Tibial nerve (tissue), 4 donors: ENCODE measurements at places on chromosomes 2 and 18.

DNA sequence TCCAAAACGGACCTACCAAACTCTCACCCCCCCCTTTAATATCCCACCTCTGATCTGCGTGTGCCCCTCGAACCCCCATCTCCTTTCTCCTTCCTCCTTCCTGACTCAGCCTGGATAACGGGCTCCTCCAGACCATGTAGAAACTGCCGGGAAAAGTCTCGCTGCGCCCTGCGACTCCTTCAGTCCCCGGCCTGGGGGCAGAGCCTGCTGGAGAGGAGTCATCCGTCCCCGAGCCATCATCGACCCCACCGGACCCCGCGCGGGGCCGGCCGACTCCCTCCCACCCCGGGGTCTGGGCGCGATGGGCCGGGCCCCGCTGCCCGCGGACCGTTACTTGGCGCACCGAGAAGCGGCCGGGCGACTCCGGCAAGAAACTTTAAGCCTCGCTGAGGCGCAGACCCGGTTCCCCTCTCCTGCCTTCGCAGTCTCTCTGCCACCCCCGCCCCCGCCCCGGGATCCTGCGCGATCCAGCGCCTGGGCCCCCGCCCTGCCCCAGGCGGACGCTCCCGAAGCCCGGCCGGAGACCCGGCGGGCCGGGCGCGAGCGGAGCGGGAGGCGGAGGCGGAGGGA is 3.4 kb downstream of the ZEB2 start:
- H3K4me1 ChIP-seq = peaks cover 9% of the 10 kb centered on the region
- no peaks in the 10 kb centered on the region for H3K27me3 ChIP-seq
- no peak for DNase-seq
- no peaks in the 10 kb centered on the region for H3K36me3 ChIP-seq

DNA sequence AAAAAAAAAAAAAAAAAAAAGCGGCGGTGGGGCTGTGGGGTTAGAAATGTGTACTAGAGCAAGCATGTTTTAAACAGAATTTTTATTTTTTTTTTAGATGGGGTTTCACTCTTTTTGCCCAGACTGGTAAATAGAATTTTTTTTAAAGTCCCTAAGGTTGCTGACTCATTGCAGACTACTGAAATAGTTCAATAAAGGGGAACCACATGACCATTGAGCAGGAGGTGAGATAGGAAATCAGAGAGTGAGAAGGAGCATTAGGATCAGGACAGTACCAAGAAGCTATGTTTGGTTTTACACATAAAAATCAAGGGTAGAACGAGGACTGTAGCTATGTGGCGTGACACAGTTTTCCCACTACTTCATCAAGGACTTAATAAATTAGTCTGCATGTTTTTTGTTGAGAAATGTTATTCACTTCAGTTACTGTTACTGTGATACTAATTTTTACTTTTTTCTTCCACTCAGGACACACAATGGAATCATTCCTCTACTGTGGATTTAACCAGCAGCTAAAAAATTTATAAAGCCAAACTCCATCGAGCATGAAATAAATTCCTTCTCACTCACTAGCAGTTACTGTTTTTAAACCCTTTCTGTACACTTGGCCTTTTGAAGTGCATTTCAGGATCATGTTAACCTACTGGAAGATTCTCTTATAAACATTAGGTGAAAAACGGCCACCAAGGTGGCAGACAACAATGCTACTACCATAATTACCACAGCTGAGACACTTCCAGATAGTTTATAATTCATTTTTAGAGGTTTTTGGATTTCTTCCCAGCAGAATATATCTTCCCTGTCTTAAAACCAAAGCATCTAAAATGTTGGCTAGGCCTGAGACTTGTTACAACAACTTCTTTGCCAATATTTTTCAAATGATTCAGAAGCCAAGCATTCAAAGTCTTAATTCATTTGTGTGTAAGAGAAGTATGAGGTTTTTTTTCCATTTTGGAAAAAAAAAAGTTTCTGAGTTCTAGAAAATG is 33.2 kb downstream of the LAMA1 start:
- H3K36me3 ChIP-seq = no peaks in the 10 kb centered on the region
- no peaks in the 10 kb centered on the region for H3K4me1 ChIP-seq
- H3K27ac ChIP-seq = peak overlapping the region; percentile 68
- H3K27me3 ChIP-seq = no peaks in the 10 kb centered on the region
- DNase-seq = no peak
- H3K4me3 ChIP-seq = no peak overlapping the region

DNA sequence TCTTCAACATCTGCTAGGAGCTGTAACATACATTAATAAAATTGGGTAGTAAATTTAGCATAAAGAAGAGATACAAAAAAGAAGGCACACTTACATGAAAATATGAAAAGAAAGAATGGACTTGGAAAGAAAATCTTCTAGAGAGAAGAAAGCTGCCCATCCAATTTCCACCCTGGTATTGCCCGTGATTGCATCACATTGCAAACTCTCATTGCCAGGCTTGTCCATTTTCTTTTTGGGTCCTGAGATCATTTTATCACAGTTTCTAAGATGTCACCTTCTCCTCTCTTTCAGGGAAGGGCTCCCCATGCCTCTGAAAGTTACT is 321.5 kb downstream of the RND3 start:
- H3K4me3 ChIP-seq = no peak overlapping the region
- no peaks in the 10 kb centered on the region for H3K36me3 ChIP-seq
- DNase-seq = no peak
- H3K27me3 ChIP-seq = no peaks in the 10 kb centered on the region

DNA sequence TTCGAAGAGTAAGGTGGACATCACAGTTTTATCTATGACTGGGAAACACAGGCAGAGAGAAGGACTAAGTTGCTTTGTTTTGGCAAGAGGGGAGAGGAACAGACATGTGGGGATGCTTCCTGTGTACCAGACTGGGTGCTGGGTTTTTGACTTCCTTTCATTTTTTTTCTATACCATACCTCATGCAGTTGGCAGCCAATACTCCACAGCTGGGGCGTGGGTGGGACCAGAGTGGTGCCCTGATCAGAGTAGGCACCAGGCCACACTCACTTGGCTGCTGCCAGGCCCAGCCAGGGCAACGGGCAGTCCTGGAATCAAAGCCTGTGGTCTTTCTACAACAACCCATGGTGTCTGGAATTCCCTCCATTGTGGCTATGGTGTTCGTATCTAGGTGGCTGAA is 45.2 kb downstream of the SH3RF3 start:
- H3K27ac ChIP-seq = no peak overlapping the region
- H3K36me3 ChIP-seq = no peaks in the 10 kb centered on the region
- no peak for DNase-seq
- peaks cover 39% of the 10 kb centered on the region for H3K4me1 ChIP-seq
- no peaks in the 10 kb centered on the region for H3K27me3 ChIP-seq
